Left lobe of liver (tissue), 2 donors: ENCODE measurements at places on chromosomes 5 and 9. TPM values are rescaled to one million over a fixed set of nuclear protein-coding genes. Genes with fewer than 3 reads are reported as not detected.

SEMA6A gene
- 7.9 TPM for total RNA-seq

QSOX2 gene
- total RNA-seq = 4.7 TPM

SEC61B gene
- total RNA-seq = 170 TPM

OR1N2 gene
- total RNA-seq = not detected

PCDHB2 gene
- 0.08 TPM for total RNA-seq

SHOC1 gene
- not detected for total RNA-seq

PCDHGC3 gene
- total RNA-seq = 8.5 TPM

MARVELD2 gene
- 29.7 TPM for total RNA-seq

NEURL1B gene
- 9.5 TPM for total RNA-seq

CNTFR gene
- 13.0 TPM for total RNA-seq

DNA sequence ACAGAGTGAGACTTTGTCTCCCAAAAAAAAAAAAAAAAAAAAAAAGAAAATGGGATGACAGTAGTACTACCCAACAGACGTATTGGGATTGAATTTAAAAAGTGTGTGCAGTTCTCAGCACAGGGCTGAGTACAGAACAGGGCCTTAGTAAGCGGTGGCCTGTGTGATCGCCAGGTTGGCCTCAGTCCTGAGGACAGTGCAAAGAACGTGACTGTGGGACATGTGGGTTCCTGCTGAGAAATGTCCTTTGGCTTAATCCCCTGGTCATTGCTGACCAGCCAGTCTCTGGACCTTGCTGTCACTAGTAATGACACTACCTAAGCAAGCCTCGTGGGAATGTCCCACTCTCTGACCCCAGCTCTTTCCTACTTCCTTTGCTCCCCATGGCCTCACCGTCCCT is 13.3 kb downstream of the GTF3C5 start:
- DNase-seq = no peak

DNA sequence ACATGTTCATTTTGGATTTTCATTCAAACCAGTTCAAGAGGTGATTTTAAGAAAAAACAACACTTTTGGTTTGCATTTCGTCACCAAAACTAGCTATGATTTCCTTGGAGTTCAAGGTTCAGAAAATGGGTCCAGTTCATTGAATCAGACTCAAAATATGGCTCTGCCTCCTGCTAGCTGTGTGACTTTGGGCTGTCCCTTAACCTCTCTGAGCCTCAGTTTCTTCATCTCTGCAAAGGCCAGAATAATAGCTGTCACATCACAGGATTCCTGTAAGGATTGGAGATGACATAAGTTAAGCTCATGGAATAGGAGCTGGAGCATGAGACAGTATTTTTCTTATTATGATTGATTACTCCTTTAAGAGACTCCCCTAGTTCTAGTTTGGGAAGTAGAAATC is 147.8 kb upstream of the SMIM23 start:
- DNase-seq = no peak

GRCh38 chr9:106891286-106891685 is 28.3 kb downstream of the ZNF462 start:
- no peak for DNase-seq

DNA sequence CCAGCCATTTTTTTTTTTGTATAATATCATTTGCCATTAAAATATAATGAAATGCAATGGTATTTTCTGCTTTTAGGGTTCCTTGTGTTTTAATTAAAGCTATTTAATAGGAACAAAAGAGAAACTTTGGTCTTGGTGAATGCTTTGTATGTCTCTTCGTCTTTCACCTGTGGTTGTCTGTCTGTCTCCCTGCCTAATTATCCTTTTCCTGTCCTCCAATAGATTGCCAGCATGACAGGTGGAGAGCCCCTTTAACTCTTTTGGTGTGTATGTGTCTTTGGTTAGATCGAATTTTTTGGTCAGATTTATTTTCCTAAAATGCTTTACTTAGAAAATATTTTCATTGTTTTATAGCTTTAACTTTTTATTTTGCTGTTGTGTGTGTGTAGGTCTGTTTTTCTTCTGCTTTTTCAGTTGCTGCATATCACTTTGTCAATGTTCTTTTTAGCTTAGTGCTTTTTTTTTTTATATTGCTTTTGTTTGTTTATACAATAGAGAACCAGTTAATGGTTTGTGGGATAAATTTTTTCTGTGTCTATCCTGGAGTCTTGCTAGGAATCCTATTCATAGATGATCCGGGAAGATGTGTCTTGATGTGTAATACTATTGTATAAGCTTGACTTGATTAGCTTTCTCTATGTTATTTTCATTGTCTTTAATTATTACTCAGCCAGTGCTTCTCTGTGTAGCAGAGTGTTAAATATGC is 8.6 kb downstream of the CHMP5 start:
- no peak for DNase-seq

GRCh38 chr5:89444088-89444487 is 561.1 kb upstream of the MEF2C start:
- DNase-seq = no peak

DNA sequence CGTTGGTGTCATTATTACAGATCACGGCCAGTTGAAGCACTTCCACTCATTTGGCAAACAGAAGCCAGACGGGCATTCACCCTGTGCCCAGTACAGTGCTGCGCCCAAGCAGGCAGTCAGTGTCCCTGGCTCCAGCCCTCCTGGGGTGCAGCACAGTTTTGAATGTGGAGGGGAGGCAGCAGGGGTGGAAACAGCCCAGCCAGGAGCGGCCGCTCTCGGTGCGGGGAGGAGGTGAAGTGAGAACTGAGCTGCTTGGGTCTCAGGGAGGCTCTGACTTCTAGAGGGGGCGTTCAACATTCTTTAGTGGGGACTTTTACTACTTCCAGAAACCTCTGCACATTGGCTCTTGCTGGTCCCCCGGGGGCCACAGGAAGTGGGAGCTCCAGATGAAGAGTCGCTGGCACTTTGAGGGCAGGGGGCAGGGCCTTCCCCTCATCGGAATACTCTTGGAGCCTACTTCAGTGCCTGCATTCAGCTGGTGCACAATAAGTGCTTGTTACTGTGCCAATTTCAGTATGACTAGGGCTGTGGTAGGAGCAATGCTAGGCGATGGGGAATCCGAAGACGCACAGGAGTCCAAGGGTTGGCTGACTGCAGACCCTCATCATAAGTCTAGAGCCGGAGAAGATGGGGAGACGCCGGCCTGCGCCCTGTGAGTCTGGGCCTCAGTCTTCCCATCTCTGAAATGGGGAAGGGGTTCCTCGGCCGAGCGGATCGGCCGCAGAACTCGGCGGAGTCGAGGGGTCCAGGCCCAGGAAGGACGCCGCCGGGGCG is 492 bp upstream of the NEK6 start:
- no peak for DNase-seq

DNA sequence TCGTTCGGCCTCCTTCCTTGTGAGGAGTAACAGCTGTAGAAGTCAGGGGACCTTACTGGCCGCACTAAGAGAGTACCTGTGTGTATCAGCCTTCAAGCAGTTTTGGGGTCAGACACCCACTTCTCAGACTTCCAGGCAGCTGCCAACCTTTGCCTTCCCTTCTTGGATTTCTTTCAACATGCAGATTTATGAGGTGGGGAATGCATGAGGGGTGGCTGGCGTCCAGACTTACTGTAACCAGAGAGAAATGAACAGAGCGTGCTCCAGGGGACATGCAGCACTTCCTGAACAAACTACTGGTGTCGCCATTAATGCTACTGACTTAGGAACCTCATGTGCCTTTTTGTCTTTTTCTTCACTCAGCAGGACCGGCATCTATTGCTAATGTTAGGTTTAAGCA is 46.7 kb downstream of the INSYN2B start:
- no peak for DNase-seq

GRCh38 chr5:154470947-154471870 is 6.8 kb downstream of the HAND1 start:
- no peak for DNase-seq

DNA sequence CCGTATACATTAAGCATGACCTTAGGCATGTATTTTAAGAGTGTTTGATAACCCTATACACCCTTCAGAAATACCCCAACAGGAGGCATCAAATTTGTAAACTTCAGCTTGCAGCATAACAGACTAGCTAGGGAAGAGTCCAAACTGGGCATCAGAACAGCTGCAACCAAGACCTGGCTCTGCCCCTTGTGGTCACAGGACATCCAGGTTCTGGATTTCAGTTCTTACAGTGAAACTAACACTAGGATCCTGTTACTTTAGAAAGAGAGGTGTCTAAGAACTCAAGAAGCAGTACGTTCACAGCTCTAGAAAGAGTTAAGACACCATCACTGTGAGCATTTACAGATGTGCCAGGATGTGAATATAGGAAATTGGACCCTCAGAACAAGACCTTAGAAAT is 229.8 kb downstream of the BNC2 start:
- DNase-seq = no peak

DNA sequence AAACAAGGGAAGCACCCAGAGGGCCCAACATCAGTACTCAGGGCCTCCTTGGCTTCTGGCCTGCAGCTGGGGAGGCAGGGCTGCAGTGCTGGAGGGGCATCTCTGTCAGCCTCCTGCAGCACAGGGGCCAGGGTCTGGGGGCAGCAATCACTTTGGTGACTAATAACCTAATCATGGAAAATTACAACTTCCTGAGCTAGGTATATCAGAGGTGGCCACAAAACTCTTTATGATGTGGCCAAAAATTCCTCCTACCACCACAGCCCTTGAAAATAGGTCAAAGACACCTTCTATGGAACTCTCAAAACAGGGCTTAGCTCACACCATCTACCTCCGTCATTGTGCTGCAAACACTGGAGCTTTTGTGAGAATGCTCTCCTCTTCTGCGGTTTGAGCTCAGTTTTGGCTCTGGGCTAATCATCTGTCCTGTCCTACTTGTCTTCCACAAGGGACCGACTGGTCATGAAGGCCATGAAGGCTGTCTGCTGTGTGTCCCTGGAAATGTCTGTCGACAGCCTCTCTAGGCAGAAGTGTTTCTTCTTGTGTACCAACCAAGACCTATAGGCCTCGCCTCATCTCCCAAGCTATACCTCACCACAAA is 28.6 kb downstream of the CSF2 start:
- DNase-seq = no peak

DNA sequence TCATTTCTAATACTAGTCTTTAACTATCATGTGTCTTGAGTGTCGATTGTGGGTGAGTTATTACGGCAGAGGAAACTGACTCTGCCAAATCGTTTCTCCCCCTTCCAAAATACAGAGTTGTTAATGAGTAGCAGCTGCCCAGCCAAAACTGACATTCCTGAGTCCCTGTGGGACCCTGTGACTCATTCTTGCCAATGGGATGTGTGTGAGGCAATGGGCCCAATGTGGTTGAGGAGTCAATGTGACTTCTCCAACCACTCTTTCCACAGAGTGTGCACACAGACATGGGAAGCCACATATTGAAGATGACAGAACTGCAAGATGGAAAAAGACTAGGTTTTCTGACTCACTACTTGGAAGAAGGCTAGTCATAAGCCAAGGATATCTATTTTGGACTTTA is 434.7 kb downstream of the DTWD2 start:
- no peak for DNase-seq

GRCh38 chr5:71895546-71895945 is 176.5 kb downstream of the CARTPT start:
- DNase-seq = no peak

GRCh38 chr5:123298335-123299030 is 124.7 kb downstream of the CEP120 start:
- DNase-seq = no peak

GRCh38 chr5:110275878-110276277 is 450.6 kb downstream of the TMEM232 start:
- DNase-seq = no peak

DNA sequence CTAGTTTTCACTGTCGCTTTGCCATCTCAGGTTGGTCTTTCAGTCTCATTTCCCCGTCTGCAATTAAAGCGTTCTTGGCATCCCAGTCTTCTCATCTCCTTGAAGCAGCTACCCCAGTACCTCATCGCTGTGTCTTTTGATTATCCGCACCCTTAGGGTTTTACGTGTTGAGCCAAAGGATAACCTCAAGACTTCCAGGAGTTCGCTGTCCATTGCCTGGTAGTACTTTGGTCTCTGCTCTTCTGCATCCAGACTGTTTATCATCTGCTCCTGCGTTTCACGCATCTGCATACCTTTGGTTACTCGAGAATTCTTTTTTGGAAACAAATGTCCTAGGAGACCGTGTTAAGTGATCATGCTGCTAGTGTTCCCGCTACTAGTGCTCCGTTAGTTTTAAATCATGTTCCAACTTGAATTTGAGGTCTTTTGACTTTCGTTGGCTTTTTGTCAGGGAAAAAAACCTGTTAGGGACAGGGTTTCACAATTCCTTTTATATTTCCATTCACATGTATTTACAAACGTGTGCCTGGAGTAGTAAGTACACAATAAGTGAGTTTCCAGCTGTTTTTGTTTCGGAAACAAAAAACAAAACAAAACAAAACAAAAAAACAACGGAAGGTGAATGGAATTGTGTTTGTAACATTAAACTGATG is 888 bp downstream of the RABGAP1 start:
- no peak for DNase-seq

- DNase-seq = no peak
Measured at GRCh38 chr5:165004175-165004574, 1498.8 kb downstream of the MAT2B start.

DNA sequence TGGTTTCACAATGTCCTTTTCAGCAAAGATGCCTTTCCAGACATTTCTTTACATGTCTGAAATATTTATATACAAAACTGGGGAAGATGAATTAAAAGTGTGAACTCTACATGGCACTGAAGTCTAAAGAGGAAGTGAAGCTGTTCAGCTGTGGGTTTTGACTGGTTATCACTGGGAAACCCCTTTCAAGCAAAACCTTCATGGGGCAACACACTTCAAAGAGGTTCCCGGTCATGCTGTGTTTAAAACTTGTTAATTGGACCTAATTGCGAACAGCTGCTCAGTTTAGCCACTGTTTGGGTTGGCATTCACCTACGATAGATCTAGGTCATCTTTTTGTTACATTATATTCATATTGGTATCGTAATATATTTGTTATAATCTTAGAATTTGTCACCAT is 20.0 kb upstream of the GDNF start:
- DNase-seq = no peak

DNA sequence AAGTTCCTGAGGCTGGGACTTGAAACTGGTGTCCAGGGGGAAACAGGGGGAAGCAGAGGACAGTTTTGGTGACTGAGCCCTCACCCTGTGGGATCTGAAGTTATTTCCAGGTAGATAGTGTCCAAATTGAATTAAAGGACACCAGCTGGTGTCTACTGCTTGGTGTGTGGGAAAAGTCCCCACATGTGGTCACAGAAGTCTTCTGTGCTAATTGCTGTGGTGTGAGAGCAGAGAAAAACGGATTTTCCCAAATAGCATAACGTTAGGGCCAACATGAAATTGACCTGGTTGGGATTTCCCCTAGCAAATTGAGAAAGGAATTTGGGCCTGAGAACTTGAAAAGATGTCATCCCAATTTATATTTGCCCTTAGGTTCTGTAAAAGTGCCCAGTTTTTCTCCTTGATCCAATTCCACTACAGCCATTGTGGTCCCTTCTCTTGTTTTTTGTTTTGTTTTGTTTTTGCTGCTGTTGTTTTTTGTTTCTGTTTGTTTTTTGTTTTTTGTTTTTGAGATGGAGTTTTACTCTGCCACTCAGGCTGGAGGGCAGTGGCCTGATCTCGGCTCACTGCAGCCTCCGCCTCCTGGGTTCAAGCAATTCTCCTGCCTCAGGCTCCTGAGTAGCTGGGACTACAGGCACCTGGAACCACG is 5.6 kb upstream of the STARD4 start:
- DNase-seq = no peak
